ENCODE measurements at places on chromosomes 7 and 10. TPM values are rescaled to one million over a fixed set of nuclear protein-coding genes. Genes with fewer than 3 reads are reported as not detected.
A peak's percentile ranks its signal among the peaks of the same experiment; 100 is the strongest.

DNA sequence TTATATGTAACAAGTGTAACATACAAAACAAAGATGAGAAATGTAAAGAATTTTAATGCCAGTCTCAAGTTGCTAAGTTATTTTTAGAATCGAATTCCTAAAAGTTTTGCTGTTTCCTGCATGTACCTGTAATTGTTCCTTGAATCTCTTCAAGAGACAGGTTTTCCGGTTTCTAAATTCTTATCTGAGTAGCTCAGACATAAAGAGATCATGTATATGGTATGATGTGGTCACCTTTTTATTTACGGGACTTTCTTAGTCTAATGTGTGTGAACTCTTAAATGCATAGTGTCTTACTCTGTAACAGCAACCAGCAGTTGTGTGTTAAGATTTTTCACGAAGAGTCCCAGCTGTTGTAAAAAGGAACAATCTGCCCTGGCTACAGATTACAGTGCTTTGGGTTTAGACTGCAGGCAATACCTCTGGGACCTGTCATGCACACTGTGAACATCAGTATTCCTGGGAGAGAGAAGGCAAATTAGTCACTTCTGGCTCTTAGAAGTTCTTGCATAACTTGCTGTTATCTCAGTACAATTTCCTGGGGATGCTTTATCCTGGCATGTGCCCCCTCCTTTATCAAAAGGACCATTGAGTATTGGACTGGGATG is 263.4 kb downstream of the BICC1 start:
- no peak for DNase-seq

DNA sequence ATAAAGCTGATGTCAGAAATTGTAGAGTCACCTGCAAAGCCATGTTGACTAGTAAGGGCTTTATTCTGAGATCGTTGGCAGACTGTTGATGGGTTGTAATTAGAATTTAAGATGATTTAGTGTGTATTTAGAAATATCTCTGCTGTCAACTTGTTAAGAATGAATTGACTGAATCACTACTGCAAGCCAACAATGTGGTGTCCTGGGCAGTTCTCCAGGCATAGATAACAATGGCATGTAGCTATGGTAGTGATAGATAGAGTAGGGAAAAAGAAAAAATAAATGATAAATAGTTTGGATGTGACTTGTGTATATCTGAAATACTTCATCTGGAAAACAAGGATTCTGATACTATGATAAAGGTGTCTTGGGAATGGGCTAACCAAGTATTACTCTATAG is 640.2 kb downstream of the ARL4A start:
- DNase-seq: no peak

DNA sequence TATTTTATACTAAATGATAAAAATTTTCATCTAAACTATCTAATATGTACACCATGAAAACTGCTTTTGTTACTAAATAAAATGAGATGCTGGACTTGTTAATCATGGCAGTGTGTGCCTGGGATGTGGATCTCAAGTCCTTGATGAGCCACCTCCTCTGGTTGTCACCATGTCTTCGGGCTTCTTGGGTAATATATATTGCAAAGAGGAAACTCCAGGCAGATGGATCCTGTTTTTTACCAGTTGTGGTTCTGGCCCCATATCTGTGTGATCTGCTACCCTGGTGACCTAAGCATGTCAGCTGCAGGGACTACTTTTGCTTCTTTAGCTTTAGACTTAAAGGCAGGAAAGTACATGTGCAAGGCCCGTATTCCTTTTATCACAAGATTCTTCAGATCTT is 46.2 kb downstream of the TMEM60 start:
- DNase-seq: no peak

- DNase-seq: peak; percentile 39
These were observed 68.0 kb upstream of the FAM20C start for GRCh38 chr7:124130-124949.

- DNase-seq: no peak
These were observed 34.5 kb upstream of the AQP1 start for GRCh38 chr7:30877015-30877769.

- no peak for DNase-seq
These were observed 633.4 kb downstream of the PARD3 start for GRCh38 chr10:34181553-34182300.

DNA sequence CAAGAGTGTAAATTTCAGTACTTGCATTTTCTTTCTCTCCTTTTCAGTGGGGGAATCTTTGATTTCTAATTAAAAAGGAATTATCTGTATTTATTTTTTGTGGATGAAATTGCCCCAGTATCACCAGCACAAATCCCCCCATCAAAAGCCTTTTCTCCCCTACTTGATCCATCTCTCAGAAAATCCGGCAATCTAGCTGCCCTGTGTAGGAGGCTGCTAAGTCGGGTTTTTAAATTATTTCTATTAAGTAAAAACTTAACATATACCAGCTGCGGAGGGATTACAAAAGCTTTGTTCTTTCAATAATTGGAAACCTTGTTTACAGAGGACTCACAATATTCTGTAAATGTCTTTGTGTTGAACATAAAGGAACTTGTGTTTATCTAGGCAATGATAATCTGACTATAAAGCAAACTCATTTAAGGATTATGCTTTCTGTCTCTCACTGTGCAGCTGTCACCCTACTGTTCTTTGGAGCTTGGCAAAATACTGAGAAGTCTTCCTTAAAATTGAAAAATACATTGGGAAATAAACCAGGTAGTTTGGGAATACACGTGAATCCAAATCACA is 177.4 kb upstream of the PRR15 start:
- DNase-seq: no peak

- DNase-seq: no peak
These were observed 177.4 kb downstream of the SFMBT2 start for GRCh38 chr10:7233259-7233991.

- DNase-seq: peak; percentile 44
These were observed 18.2 kb downstream of the COL13A1 start for GRCh38 chr10:69819716-69820506.

- no peak for DNase-seq
These were observed 141.5 kb downstream of the MTPAP start for GRCh38 chr10:30207485-30208052.

- no peak for DNase-seq
These were observed 40.7 kb upstream of the GJD4 start for GRCh38 chr10:35564341-35564968.

TEX47 gene
- total RNA-seq: not detected

NUP42 gene
- 28.8 TPM for total RNA-seq

DNA sequence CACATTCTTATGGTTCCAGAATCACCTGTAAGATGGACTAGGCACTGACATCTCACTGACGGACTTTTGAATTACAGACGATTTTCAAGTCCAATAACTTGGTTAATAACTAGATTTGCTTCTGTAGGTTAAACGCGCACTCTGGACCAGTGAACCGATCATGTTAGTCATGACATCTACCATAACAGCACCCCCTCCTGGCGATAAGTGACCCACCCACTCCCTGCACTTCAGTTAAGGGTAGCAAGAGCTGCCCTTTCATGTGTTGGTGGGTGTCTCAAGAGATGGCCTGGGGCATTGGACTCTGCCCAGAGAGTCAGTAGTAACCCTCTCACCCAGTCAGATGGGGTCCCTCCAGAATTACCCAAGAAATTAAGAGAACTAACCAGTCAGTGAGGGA is 12.9 kb downstream of the GRM8 start:
- DNase-seq: no peak

- DNase-seq: no peak
These were observed 202.8 kb upstream of the MKLN1 start for GRCh38 chr7:131124867-131125266.

POLR2J gene
- 42.0 TPM for total RNA-seq

NOS3 gene
- total RNA-seq: 51.7 TPM

DNA sequence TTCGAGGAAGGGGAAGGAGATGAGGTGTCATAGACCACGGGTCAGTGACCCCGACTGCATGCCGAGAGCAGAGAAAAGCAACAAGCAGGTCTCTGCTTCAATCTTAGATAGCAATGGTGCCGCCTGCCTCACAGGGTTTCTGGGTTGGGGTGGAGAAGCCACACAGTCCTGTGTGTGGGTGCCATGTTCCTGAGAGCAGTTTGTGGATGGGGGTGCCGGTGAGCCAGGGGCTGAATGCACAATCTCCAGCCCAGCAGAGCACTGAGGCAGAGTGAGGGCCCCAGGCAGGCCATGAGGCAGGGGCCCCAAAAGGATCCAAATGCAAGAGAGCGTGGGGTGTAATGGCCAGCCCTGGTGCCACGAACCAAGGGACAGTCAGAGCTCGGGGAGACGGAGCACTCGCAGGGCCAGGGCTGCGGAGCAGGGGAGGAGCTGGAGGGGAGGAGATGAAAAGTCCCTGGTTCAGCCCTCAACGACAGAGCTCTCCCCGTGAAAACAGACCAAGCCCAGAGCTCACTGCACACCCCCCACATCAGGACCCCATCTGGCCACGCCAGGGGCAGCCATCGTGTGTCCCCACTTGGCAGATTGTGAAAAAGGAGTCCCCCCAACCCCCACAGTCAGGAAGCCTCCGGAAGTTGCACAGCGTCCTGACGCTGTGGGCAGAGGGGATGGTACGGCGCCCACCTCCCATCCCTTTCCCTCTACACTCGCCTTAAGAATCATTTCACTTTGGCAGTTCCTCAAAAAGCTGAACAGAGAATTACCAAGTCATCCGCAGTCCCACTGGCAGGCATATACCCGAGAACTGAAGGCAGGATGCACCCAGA is 19.9 kb downstream of the WDR86 start:
- DNase-seq: peak; percentile 45

ZNF488 gene
- total RNA-seq: 0.09 TPM

- DNase-seq: no peak
These were observed 6.7 kb upstream of the KLRG2 start for GRCh38 chr7:139490130-139490529.

DNA sequence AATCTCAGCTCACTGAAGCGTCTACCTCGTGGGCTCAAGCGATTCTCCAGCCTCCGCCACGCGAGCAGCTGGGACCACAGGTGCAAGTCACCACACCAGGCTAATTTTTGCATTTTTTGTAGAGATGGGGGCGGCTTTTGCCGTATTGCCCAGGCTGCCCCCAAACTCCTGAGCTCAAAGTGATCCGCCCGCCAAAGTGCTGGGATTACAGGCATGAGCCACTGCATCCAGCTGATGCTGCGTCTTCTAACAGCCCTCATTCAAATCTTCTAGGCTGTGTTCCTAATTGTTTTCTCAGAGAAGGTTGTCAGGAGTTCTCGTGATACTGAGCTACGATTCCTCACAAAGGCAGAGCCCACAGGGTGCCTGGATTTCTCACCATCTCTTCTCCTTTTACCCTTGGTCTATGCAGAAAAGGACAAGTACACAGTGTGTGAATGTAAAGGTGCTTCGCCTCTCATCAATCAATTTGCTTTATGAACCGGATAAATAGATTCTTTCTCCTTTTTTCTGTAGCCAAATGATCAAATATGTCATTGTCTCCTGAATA is 247.3 kb upstream of the PTN start:
- DNase-seq: no peak

HMX3 gene
- not detected for total RNA-seq

DNA sequence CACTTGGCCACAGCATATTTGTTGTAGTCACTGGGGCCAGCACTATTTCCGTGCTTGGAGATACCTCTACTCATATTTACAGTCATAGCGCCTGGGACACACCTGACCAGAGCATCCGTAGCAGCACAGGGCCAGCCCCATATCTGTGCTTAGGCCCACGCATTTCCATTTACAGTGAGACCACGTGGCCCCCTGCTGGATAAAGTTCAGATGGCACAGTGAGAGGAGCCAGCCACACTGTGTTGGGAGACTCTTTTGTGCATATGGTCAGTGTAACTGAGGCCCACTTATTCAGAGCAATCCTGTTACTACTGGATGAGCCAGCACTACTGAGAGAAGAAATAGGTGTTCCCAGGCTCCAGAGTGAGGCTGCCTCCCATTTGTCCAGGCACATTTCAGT is 455.3 kb downstream of the REEP3 start:
- peak; percentile 33 for DNase-seq

HSPA12A gene
- 33.5 TPM for total RNA-seq

- no peak for DNase-seq
These were observed 94.1 kb upstream of the CREB5 start for GRCh38 chr7:28318101-28318762.

DNA sequence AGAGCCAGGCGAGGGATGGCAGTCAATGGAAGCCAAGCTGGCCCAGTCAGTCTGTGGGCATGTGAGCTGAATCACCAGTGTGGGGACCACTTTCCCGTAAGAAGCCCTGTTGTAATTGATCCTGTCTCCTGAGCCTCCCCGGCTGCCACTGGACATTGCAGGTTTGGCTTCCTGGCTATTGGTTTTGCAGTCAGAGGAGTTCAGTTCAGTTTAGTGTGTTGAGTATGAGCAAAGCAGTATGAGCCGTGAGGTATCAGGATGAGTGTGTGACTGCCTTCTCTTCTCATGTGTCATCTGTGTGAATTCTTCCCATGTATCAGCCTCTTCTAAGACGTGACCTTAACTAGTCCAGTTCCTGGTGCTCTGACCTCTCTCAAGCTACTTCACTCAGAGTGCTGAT is 227.4 kb downstream of the PRKG1 start:
- DNase-seq: no peak

DNA sequence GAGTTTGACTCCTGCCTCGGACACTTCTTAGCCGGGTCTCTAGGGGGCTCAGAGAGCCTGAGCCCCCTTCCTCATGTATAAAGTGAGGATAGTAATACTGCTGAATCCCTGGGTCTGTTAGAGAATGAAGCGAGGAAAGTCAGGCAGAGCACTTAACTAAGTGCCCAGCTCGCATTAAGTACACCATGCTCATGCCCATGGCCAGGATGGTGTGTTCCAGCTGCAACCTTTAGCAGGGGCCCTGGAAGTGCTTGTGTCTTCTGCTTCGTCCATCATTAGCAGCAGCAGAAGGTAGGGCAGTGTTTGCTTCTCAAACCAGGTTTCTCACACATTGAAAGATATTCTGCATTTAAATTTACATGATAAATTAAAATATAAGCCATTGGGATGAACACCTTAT is 27.3 kb upstream of the WDFY4 start:
- no peak for DNase-seq

DNA sequence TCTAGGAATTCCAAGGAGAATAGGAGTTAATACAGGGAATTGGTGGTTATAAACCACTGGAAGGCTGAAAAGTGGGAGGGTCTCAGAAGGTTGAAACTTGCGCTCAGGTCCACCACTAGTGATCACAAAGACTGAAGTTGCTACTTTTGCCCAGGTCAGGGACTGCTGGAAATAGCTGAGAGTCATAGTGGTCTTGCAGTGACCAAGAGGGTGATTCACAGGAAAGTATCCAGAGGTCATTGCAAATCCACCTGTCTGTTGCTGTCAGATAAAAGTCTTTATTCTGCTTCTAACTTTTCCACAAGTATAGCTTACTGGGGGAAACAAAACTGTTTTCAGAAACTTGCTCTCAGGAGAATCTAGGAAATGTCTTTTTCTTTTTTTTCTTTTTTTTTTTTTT is 211.5 kb upstream of the PRSS1 start:
- DNase-seq: no peak

- DNase-seq: no peak
These were observed 400.3 kb upstream of the PRKCQ start for GRCh38 chr10:6980353-6980752.

GRCh38 chr7:1944619-1945210 is 274.6 kb downstream of the ELFN1 start:
- DNase-seq: no peak

GRCh38 chr10:132492323-132493025 is 45.1 kb upstream of the INPP5A start:
- peak; percentile 89 for DNase-seq

PHKG1 gene
- total RNA-seq: 0.91 TPM

GRCh38 chr7:48424731-48425130 is 253.5 kb downstream of the ABCA13 start:
- DNase-seq: no peak

CTBP2 gene
- total RNA-seq: 111 TPM

BTBD16 gene
- total RNA-seq: 1.2 TPM
